ENCODE measurements at places on chromosomes 1 and 21. TPM values are rescaled to one million over a fixed set of nuclear protein-coding genes. Genes with fewer than 3 reads are reported as not detected.

Gene SDE2
- polyA plus RNA-seq = 22.7 TPM

Gene SLC2A5
- 0.92 TPM for polyA plus RNA-seq

GRCh38 chr1:7572654-7573152 lies 198.4 kb upstream of the VAMP3 start:
- no peak for DNase-seq

Gene RPE65
- polyA plus RNA-seq = 0.14 TPM

GRCh38 chr1:185291159-185291558 lies 25.9 kb downstream of the IVNS1ABP start:
- no peak for DNase-seq

- DNase-seq = no peak
Observed at GRCh38 chr1:27724961-27725373, 794 bp upstream of the FAM76A start.

Gene HSD3B1
- polyA plus RNA-seq = 0.13 TPM

GRCh38 chr1:241375886-241376285 lies 18.9 kb upstream of the RGS7 start:
- DNase-seq = no peak

GRCh38 chr1:168664069-168664834 lies 64.8 kb downstream of the DPT start:
- DNase-seq = no peak

Gene CHIA
- polyA plus RNA-seq = not detected

All from right renal cortex interstitium (tissue), 3 donors.